ENCODE measurements at places on chromosomes 5 and 9.

DNA sequence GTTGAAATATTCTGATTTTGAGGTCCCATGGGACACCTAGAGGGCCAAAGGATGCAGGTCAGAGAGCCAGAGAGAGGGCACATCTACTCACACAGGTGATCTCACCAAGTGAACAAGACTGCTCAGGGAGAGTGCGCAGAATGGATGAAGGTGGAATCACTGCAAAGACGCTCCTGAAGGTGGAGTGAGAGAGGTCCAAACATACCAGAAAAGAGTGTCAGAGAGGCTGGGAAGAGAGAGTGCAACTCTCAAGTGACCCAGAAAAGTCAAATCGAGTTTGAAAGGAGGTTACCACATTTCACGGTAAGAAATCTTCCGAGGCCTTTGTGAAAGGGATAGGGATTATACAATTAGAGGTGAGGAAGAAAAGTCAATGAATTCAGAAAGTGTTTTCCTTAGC, 173.4 kb downstream of the EPB41L4A start:
- no peak for DNase-seq

DNA sequence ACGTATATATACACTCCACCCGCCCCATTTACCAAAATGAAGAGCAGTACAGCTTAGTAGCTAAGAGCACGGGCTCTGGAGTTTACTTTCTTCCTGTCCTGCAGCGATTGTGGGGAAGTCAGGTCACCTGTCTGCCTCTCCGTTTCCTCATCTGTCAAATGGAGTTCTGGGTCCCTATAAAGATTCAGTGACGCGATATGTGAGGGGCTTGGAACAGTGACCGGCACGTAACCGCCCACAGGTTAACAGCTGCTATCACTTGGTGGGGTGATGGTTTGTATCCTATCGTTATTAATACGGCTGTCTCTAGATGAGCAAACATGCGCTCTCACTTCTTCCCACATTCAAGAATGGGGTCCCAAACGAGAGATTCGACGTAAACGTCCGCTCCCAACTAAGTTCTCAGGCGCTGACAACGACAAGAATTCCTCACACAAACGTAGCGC, 426 bp downstream of the FAM114A2 start:
- peak; percentile 74 for DNase-seq

DNA sequence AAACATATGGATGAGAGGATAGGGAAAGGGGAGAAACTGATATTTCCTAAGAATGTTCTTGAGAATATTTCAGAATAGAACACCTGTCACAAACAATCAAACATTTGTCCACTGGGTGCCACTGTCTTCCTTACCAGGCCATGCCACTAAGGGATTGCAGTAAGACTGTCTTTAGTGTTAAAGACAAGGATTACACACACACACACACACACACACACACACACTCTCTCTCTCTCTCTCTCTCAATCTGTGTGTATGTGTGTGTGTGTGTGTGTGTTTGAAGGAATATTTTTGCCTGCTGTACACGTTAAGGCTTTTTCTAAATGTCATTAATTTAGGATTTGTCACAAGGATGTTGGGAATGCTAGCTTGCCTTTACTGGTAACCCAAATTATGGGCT, 54.4 kb downstream of the CCDC192 start:
- peak; percentile 36 for DNase-seq

DNA sequence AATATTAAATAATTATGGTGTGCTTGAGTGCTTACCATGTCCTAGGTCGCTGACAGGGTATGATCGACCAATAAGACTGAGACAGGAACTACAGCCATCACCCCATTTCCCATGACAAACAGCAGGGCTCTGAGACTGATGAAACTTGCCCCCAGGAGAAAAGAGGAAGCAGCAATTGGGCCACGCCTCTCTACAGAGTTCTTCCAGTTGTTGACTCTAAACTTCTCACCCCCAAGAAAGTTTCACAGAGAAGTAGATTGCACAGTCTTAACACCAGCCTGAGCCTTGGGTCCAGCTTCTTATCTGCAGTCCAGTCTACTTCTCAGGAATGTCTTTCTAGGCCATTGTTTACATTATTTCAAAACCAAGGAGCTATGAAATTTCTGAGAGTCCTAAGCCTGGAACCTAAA, 182.2 kb upstream of the ANKRD55 start:
- no peak for DNase-seq

- no peak for DNase-seq
These were observed 75.0 kb upstream of the NEK6 start for GRCh38 chr9:124182741-124183140.

DNA sequence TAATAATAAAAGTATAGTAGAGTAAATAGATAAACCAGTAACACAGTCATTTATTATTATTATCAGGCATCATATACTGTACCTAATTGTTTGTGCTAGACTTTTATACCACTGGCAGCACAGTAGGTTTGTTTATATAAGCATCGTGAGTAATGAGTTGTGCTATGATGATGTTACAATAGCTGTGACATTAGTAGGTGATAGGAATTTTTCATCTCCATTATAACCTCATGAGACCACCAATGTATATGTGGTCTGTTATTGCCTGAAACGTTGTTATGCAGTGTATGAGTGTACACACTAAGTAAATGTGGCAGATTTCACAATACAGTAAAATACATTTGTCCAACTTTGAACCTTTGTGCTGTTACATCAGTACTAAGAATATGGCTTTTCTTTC, 72.7 kb upstream of the SPATA31D4 start:
- no peak for DNase-seq

DNA sequence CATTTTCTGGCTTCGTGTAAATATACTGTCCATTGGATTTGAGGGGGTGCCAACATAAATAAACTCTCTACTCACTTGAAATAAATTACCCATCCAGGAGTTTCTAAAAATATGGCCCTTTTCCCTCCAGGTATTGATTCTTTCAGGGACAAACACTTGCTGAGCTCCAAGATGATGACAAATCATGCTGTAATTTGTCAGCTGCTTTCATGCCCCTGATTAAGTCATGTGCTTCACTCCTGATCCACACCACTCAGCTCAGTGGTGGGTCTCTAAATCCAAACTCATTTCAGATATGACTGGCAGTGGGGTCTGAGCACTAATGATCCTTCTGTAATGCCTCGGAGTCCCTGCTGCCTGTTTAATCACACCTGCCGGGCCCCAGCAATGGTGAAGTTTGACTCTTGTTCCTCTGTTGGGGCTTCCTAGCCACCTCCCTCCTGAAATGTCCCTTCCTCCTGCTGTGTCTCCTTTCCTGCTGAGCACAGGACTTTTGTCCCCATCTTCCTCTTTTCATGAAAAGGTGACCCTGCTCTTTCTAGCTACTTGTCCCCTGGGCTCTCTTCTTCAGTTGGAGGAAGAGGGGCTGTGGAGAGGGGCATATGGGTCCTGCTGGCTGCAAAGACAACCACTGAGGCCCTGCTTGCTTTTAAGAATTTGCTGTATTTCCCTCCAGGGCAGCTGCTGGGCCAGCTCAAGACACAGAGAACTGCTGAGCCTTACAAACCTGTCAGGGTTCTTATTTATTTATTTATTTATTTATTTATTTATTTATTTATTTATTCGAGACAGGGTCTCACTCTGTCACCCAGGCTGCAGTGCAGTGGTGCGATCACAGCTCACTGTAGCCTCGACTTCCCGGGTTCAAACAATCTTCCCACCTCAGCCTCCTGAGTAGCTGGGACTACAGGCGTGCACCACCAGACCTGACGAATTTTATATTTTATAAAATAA, 200.0 kb downstream of the ATP10B start:
- no peak for DNase-seq

- no peak for DNase-seq
These were observed 45.7 kb downstream of the BNC2 start for GRCh38 chr9:16824545-16825330.

DNA sequence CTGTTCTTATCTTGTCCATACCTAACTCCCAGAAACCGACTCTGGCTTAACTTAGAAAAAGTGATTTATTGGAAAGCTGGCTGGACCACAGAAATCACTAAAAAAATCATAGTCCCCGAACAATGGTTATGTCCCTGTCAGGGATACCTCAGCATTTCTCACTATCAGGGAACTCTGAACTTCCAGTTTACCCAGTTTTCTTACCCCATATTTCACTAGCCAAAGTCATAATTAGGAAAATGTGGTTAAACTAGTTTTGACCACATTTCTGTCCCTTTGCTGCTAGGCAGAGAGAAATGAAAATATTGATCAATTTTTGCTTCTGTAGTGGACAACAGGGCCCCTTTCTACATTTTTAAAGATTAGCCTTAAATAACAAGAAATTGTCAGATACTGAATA, 38.2 kb downstream of the ST8SIA4 start:
- DNase-seq: no peak

GRCh38 chr5:26339576-26339975, 698.8 kb downstream of the CDH9 start:
- no peak for DNase-seq

- peak; percentile 91 for DNase-seq
These were observed at the start of the genes PRELID1 and RAB24 for GRCh38 chr5:177303121-177303924. TSS of gene PRELID1 (plus strand) at chr5:177303799. CDS start at chr5:177303986, 187 bp downstream. TSS of gene RAB24 (minus strand) at chr5:177303719. CDS start at chr5:177303288, 431 bp downstream.

DNA sequence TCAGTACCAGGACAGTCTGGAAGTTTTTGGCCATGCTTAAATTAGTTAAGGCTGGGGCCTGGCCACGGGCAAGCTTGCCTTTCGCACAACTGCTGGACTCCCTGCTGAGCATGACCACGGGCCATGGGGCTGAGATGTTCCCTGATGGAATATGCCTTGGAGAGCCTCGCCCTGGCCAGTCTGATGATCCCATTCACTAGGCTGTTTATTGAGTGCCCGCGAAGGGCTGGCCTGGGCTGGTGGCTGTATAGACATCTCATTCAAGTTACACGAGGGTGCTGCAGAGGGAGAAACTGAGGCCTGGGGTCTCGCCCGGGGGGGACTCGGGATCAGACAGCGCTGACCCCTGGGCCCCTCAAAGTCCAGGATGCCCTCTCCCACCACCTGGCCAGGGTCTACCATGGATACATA, 7.8 kb upstream of the RXRA start:
- no peak for DNase-seq

- no peak for DNase-seq
These were observed 66.8 kb downstream of the RASGEF1C start for GRCh38 chr5:180142021-180142765.

GRCh38 chr9:135415586-135415985, 64.0 kb upstream of the PPP1R26 start:
- DNase-seq: no peak

GRCh38 chr5:156587012-156587411, 260.0 kb downstream of the SGCD start:
- DNase-seq: no peak

- DNase-seq: no peak
These were observed 174.5 kb downstream of the C5orf15 start for GRCh38 chr5:133793756-133794465.

DNA sequence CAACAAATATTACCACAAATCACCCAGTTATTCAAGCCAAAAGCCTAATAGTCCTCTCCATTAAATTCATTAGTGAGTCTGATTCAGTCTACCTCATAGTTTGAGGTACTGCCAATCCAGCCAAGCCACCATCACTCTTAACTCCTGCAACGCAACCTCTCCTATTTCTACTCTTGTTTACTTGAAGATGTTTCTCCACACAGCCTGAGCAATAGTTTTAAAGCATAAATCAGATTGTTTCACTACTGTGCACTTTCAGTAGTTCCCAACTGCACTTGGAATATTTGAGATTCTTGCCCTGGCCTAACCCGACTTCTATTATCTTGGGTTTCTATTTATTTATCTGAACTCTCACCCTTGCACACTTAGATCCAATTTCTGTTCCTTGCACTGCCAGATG, 85.5 kb downstream of the YIPF5 start:
- no peak for DNase-seq

GRCh38 chr5:173538654-173539053, 77.8 kb downstream of the BOD1 start:
- DNase-seq: no peak

GRCh38 chr5:161105525-161105924, 253.5 kb upstream of the ATP10B start:
- DNase-seq: no peak

DNA sequence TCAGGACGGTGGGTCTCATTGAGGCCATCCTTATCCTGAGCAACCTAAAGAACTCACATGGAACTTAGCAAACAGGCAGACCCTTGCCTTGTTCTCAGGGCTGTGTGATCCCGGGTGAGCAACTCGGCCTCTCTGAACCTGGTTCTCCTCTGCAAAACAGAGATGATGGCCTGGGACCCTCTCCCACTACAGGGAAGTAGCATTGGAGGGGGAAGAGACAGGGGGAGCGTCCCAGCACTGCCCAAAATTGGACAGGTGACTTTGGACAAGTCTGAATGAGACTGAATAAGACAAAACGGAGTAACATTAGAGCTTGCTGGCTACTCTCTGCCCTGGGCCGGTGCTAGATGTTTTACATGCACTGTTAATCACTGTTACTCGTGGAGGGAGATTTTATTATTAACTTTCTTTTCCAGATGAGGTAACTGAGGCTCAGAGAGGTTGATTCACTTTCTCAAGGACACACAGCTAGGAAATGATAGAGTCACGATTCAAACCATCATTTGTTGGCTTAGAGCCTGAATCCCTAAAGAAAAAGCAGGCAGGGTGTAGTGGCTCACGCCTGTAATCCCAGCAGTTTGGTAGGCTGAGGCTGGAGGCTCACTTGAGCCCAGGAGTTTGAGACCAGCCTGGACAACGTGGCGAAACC, 136.4 kb downstream of the C9orf50 start:
- DNase-seq: no peak

GRCh38 chr5:95086927-95087815, 197.7 kb downstream of the MCTP1 start:
- DNase-seq: no peak

DNA sequence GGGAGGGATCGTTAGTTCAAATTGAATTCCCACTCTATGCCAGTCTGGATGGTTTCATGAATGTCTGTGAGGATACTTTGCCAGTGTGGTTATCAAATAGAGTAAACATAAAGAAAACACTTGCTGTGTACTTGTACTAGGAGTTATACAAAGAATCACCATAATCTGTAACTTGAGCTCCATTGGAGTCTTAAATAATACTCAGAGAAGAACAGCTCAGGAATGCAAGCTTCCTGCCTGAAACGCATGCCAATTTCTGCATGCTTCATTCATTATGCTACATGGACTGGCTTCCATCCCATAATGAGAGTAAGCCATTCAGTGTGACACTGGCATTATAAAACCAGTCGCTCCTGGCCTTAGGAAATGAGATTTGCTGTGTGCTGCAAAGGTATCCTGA, 351.4 kb downstream of the SEMA5A start:
- DNase-seq: no peak

GRCh38 chr9:112234779-112235178, 59.7 kb upstream of the SUSD1 start:
- no peak for DNase-seq
